Fibroblast of skin of back (primary cell): ENCODE measurements at places on chromosomes 11 and 22.

- DNase-seq = no peak
Measured at GRCh38 chr11:1422481-1422880, 32.7 kb downstream of the BRSK2 start.

GRCh38 chr11:72223615-72224563 is 678 bp upstream of the INPPL1 start:
- DNase-seq = peak; percentile 74

- DNase-seq = no peak
Measured at GRCh38 chr11:87185228-87185627, 147.5 kb downstream of the TMEM135 start.

- DNase-seq = peak; percentile 63
Measured at GRCh38 chr11:133082841-133083488, 449.3 kb downstream of the OPCML start.

DNA sequence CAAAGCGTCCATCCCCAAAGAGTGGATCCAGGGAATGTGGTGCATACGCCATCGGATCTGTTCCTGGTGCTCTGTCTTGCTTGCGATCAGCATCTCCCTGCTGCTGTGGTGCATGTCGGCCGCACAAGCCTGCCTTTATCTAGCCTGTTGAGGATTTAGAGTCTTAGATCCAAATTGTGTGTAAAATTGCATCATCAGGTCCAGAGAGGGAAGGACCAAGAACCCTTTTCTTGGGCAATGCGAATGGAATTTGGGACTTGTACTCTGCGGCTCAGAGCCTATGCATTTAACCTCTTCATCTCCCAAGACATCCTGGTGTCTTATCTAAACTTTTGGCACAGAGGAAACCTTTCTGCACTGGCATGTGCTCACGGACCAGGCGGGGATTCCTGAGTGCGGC is 1238.7 kb downstream of the TBC1D22A start:
- no peak for DNase-seq

DNA sequence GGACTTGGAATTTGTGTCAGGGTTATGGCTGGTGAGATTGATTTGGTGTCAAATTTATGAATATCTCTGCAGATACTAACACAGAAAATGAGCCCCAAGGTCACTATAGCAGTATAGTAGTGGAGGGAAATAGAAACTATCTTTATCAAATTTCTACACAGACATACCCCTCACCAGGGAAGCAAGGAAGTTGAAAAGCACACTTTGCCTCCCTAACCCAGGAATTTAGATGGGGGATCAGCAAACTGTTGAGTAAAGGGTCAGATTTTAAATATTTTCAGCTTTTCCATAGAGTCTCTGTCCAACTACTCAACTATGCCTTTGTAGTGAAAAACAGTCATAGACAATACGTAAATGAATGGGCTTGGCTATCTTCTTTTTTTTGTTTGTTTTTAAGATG is 12.8 kb downstream of the CRKL start:
- no peak for DNase-seq

GRCh38 chr11:88886796-88887195 is 179.0 kb downstream of the GRM5 start:
- DNase-seq = peak; percentile 44

GRCh38 chr11:120869516-120870011 is 154.3 kb upstream of the TBCEL start:
- no peak for DNase-seq

DNA sequence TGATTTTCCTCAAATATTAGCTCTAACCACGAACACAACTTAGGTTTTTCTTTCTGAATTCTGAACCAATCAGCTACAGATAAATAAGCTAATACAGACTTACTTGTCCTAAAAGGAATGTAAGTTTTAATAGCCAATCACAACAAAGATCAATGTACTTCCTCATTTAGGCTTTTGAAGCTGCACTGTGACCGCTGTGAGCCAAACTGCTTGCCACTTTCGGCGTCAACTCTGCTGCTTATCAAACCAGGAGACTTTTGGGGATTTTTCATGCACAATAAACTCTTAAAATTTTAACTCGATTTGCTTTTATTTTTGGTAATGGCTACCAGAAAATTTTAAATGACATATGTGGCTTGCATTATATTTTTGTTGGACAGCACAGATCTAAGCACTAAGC is 92.5 kb downstream of the TMPRSS5 start:
- no peak for DNase-seq

DNA sequence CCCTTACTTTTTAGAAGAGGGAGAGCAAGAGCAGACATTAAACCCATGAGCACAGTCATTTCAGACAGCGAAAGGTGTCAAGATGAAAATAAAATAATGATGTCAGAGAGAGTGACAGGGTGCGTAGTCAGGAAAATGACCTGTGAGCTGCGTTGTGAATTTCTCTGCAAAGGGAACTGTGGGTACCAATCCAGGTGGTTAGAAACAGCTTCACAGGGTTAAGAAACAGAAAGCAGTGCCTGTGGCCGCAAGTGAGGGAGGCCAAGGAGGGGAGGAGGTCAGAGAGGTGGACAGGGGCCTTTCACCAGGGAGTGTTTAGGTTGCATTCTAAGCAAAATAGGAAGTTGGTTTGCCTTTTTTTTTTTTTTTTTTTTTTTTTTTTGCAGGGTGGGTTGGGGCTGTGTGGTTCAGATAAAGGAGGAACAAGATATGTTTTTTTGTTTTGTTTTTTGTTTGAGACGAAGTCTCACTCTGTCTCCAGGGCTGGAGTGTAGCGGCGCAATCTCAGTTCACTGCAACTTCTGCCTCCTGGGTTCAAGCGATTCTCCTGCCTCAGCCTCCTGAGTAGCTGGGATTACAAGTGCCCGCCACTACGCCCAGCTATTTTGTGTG is 7.9 kb downstream of the TIGD3 start:
- DNase-seq = no peak

DNA sequence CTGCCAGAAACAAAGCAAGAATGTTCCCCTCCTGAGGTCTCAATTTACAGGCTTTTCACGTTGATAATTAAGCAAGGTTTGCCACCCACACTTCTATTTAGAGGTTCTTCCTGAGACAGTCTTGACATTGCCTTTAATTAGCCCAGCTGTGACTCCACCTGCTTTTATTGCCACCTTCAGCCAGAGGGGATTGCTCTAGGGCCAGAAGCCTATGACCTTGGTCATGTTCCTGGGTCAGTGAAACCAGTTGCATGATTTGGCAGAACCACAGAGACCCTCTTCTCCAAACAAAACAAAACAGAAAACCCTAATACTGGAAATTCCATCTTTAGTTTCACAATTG is 89.8 kb downstream of the APIP start:
- DNase-seq = no peak
